ENCODE measurements at places on chromosomes 13 and 19. TPM values are rescaled to one million over a fixed set of nuclear protein-coding genes. Genes with fewer than 3 reads are reported as not detected.

GRCh38 chr13:91045351-91046034 lies 302.0 kb upstream of the MIR17HG start:
- DNase-seq: no peak

- DNase-seq: no peak
These were observed 144.0 kb downstream of the IRS2 start for GRCh38 chr13:109642358-109642757.

MAG gene
- total RNA-seq: not detected

PPM1N gene
- 0.64 TPM for total RNA-seq

DNA sequence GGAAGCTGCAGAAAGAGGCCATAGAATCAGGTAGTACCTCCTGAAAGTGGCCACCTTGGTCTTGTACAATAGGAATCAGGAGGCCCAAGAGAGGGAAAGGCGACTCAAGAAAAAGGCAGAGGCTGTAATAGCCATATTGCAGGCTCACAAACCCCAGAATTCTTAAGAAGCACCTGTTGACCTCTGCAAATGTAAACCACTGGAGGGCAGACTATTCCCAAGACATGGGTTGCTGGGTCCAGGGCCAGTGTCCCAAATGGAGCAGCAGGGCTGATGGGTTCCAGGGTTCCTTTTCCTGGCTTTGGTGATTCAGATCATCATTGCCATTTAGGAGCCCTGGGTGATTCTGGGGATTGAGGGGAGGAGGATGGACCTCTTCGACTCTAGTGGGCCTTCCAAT lies 167.6 kb downstream of the B3GLCT start:
- DNase-seq: no peak

GRCh38 chr13:37457612-37458011 lies 141.0 kb downstream of the POSTN start:
- DNase-seq: no peak

DNA sequence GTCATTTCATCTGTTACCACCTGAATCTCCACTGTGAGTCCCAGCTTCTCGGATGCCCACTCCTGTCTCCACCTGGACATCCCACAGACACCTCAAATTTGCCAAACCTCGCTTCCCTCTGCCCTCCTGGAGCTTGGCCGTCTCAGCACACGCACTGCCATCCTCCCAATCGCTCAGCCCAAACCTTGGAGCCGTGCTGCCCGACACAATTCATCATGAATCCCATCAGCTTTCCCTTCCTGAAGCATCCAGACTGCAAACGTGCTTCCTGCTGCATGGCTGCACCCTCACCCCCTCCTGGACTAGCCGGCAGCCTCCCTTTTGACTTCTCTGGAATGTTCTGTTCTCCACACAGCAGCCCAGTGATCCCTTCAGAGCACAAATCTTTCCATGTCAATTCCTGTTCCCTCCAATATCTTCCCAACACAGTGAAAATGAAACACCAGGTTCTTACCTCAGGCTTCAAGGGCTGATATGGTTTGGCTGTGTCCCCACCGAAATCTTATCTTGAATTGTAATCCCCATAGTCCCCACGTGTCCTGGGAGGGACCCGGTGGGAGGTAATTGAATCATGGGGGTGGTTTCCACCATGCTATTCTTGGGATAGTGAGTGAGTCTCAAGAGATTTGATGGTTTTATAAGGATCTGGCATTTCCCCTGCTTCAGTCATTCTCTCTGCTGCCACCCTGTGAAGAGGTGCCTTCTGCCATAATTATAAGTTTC lies 1.1 kb upstream of the PROZ start:
- DNase-seq: no peak

DNA sequence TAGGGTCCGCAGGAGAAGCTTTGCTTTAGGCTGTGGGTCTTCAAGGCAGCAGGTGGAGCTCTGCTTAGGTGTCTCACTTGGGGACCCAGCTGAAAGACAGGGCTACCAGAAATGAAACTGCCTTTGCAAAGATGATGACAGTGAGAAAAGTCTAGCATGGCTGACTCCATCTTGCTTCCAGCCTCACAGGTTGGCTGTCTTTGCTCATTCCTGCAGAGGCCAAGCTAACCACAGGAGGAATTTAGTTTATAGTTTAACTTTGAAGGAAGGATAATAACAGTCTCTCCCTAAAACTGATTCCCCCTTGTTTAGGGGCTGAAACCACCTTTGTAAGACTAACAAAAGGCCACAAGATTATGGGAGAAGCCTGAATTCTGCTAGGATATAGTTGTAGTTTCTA lies 252.4 kb downstream of the UQCRFS1 start:
- no peak for DNase-seq

GRCh38 chr13:46119883-46120614 lies 15.2 kb upstream of the CPB2 start:
- DNase-seq: peak; percentile 16

- peak; percentile 47 for DNase-seq
These were observed 964 bp downstream of the KHSRP start for GRCh38 chr19:6423499-6424194.

DNA sequence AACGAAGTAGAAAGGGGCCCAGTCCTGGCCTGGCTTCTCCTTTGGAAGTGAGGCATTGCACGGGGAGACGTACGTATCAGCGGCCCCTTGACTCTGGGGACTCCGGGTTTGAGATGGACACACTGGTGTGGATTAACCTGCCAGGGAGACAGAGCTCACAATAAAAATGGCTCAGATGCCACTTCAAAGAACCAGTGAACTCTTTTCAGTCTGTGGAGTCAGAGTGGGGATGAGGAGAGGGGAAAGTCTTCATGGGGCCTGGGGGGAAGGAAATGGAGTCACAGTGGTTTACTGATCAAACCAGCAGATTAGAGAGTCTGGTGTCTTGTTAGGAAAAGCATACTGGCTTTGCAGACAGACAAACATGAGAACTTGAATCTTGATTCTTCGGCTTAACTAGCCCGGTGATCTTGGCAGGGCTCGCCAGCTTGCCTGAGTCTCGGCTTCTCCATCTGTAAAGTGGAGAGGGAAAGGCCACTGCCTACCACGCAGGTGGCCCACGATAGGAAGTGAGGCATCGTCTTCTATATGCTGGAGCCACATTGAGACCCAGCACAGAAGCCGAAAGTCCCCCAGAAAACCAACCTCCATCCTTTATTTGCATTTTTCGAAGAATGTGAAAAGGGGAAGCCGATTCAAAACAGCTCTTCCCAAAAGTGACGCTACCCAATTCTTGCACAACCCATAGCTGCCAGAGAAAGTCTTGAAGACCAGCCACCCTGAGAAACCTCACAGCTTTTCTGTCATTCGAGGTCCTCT lies at the start of gene FFAR1:
Gene FFAR1, plus strand, starts transcription at position 732 of the 759 bp plus-strand sequence. CDS start 3,650 bp downstream, outside the sequence.
- DNase-seq: no peak

KXD1 gene
- 82.4 TPM for total RNA-seq

GRCh38 chr13:32829676-32830335 lies 186.4 kb upstream of the KL start:
- no peak for DNase-seq

DNA sequence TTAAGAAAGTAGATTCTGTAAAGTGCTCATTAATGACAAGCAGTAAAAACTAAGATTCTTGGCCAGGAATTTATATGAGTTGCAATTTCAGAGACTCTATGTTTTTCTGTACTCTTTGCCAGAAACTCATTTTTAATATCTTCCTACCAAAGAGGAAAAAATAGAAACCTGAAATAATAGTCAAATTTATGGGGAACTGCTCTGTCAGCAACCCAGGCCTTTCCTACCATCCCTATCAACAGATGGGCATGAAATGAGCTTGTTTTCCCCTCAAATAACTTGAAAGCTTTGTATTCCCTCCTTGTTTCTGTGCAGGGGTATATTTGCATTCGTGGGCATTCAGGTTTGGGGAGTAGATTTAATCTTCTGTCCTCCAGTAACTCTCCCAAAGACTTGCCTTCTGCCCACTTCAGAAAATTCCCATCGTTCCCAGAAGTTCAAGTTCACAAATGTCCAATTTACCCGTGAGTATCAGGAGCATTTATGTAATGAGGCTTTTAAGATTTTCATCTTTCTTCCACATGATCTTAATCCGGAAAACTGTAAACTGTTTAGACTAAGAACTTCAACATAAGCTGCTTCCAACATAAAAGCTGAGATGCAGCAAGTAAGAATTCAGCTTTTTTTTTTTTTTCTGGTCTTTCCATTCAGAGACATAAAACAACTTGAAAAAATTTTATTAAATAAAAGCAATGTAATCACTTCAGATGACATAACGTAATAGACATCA lies 363.1 kb downstream of the EFNB2 start:
- DNase-seq: no peak

DNA sequence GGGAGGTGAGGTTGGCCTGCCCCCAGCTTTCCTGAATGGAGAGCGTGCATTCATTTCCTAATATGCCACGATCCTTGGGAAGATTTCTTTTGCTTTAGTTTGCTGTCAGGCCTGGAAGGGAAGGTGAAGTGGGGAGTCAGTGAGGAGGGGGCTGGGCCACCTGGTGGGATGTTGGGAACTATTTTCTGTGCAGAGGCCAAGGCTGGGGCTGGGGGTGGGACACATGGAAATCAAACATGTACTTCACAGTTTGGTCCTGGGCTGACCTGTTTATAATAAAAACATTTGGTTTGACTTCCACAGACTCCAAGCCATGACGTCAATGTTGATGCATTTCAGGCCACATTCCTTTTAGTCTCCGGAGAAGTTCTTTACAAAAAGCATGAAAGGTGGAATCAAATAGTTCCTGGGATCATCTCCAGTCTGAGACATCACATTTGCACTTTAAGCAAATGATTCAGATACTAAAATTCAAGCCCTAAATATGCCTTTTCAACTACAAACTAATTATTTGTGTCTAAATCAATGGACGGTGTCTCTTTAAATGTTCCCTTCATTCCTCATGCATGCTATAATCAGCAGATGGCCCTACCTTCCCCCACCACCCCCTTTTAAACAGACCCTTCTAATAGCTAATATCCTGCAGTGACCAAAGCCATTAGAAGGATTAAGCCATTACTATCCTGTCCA lies 41.5 kb upstream of the MEDAG start:
- peak; percentile 57 for DNase-seq

DNA sequence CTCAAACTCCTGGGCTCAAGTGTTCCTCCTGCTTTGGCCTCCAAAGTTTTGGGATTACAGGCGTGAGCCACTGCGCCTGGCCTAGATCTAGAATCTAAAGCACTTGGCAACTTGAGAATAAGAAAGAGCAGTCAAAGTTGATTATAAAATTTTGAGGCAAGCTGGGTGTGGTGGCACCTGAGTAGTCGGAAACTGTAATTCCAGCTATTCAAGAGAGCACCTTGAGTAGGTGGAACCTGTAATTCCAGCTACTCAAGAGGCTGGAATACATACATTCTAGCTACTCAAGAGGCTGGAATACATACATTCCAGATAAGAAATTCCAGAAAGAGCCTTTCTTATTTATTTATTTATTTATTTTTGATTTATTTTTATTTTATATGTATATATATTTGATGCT lies 8.3 kb upstream of the NAA16 start:
- no peak for DNase-seq

CD79A gene
- 1.2 TPM for total RNA-seq

FRY gene
- total RNA-seq: 17.8 TPM

All from myocyte (in vitro differentiated cells).